Nucleus accumbens (tissue), 56 donors: ENCODE measurements at places on chromosomes 6 and 20.
A peak's percentile ranks its signal among the peaks of the same experiment; 100 is the strongest.

- no peak for DNase-seq
Observed at GRCh38 chr6:161683400-161683799, 409.5 kb upstream of the AGPAT4 start.

DNA sequence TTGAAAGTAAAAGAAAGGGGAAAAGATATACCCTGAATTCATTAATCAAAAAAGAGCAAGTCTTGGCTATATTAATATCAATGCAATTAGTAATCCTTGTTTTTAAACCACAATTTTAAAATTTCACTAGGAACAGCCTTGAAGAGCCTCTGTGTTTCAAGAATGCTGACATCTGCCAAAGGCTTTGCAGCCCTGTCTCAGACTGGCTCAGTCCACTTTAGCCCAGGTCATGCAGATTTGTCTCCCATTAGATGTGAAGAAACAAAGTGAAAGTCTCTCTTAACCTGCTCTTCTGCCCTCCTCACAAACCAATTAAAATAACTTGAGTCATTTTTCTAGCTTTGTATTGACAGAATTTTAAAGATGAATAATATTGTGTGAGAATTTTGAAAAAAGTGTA is 102.7 kb upstream of the CARMIL1 start:
- no peak for DNase-seq

- DNase-seq: no peak
Observed at GRCh38 chr6:149487316-149487715, 2.5 kb upstream of the ZC3H12D start.

GRCh38 chr20:49140411-49140810 is 47.7 kb downstream of the STAU1 start:
- DNase-seq: no peak

GRCh38 chr6:150279533-150279932 is 89.3 kb upstream of the IYD start:
- DNase-seq: no peak

- no peak for DNase-seq
Observed at GRCh38 chr6:42302411-42302810, 84.8 kb upstream of the MRPS10 start.

DNA sequence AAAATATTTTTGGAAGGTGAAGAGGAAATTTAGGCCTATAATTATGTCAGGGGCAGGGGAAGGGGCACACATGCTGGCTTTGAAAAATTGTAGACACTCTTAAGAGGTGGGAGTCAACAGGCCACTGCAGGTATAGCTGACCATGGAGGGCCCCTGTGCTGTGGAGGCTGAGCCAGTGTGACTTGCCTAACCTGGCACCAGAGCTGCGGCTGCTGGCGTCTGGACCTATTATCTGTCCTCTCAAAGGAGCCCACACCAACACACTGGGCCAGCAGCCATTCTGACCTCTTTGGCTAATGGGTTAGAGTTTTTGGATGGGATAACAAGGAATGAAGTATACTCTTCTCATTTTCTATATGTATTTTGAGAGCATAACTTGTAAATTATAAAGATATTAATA is 4.5 kb downstream of the GID8 start:
- DNase-seq: no peak

GRCh38 chr6:45732731-45733130 is 282.9 kb downstream of the CLIC5 start:
- no peak for DNase-seq

DNA sequence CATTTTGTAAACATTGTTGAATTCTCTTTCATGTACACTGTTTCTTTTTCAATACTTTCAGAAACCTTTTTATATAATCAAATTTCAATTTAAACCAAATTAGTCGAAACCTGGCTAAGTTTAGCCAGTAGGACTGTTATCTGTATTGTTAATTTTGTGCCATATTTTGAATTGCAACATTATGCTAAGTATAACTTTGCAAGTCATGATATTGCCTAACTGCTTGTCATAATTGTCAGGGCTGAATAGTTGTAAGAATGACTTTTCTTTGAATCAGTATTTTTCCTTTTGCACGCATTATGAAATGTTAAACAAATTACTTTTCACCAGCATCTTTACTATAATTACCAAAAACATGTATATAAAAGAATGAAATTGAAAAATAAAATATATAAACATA is 82.7 kb downstream of the SAMD3 start:
- no peak for DNase-seq

DNA sequence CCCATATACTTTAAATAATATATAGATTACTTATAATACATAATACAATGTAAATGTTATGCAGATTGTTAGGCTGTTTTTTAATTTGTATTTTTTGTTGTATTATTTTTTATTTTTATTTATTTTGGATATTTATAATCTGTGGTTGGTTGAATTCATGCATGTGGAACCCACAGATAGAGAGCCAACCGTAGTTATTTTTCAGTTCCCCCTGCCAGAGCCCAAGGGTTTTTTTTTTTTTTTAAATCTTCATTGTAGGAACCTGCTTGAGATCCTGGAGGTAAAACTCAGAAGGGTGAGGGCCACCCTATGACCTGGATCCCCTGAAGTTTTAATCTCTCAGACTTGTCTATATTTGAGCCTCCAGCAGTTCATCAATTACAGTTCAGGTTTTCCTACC is 133.2 kb downstream of the B3GAT2 start:
- DNase-seq: no peak

DNA sequence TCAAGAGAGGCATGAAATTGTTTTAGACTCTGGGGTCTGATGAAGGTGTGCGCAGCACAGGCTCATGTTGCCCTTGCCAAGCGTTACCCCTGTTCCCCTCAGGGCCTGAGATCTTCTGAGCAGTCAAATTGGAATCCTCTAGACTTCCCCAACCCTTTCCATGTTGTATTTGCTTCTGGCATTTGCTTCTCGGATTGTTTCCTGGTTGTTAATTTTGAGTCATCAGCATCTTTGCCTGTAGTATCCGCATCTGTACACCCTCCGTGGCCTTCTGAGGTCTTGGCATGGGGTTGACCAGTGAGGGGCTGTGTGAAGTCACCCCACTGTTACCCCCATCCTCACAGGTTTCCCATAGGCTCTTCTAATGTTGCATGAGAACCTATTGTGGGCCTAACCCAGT is 40.9 kb downstream of the SLC24A3 start:
- DNase-seq: no peak

DNA sequence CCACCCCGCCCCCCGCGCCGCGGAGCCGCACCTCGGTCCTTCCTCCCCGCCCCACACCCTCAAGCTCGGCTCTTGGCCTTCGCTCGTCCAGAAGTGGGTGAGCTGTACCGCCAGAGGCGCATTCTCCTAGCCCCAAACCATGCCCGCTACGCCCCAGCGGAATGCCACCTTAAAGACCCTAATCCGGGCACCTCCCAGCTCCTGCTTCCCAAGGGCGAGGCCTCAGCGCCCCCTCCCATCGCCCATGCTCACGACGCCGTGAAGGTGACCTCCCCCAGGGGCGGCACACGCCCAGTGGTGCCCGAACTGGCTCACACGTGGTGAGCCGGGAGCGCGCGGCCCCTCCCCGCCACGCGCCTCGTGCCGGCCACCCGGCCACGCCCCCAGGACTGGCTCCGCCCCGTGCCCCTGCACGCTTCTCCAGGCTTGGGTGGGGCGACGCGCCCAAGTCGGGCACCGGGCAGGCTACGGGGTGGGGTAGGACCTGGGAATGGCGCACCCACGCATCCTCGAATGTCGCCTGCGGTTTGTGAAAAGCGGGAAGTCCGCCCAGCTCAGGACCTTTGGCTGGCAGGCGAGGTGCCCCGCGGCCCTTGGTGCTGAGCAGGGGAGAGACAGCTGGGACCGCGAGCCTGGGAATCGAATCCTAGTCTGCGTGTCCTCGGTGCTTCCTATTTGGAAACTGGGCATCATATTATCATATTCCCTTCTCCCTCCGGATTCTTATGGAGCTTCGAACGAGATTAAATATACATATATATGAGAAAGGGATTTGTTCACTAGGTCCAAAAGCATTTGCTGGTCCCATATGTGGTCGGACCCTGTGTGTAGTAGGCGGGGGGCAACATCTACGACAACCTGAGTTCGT is 941 bp upstream of the SOX12 start:
- DNase-seq: peak; percentile 60

DNA sequence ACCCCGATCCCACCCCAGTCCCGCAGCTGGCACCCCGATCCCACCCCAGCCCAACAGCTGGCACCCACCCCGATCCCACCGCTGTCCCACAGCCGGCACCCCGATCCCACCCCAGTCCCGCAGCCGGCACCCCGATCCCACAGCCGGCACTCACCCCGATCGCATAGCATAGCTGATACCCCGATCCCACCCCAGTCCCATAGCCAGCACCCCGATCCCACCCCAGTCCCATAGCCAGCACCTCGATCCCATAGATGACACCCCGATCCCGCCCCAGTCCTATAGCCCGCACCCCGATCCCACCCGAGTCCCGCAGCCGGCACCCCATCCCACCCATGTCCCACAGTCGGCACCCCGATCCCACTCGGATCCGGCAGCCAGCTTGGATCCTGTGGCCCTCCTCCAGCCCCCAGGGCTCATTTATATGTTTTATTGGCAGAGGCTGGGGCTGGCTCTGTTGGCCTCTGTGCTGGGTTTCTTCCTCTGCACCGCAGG is 897 bp upstream of the GMEB2 start:
- DNase-seq: no peak

DNA sequence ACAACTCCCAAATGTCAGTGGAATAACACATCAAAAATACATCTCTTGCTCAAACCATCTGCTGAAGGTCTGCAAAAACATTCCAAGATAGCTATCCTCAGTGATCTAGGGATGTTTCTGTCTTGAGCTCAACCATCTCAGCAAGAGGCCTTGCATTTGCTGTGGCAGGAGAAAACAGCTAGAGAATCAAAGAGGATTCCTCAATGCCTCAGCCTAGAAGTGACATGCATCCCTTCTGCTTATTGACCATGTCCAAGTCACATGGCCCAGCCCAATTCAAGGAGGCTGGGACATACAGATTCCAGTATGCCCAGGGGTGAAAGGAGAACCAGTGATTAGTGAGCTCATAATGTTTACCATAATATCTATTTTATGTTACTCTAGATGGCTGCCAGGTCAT is 269.5 kb downstream of the PLCB1 start:
- DNase-seq: no peak

GRCh38 chr6:13908955-13909381 is 15.8 kb upstream of the RNF182 start:
- no peak for DNase-seq

GRCh38 chr20:39112178-39112743 is 150.1 kb downstream of the DHX35 start:
- no peak for DNase-seq

DNA sequence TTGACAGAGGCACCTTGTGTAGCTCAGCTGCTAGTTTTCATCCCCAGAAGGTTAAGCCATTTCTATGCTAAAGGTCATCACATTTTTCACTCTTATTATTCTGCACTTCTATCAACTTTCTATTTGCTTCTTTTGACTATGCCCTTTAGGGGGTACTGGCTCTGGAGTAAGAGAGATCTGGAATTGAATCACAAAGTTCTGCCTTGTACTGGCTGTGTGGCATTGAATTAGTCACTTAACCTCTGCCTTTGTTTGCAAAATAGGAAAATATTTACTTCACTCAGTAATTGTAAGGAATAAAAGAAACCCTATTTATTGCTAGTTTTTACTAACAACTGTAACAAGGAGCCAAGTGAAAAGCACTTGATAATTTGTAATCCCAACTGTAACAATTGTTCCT is 56.8 kb upstream of the MTRF1L start:
- DNase-seq: no peak

DNA sequence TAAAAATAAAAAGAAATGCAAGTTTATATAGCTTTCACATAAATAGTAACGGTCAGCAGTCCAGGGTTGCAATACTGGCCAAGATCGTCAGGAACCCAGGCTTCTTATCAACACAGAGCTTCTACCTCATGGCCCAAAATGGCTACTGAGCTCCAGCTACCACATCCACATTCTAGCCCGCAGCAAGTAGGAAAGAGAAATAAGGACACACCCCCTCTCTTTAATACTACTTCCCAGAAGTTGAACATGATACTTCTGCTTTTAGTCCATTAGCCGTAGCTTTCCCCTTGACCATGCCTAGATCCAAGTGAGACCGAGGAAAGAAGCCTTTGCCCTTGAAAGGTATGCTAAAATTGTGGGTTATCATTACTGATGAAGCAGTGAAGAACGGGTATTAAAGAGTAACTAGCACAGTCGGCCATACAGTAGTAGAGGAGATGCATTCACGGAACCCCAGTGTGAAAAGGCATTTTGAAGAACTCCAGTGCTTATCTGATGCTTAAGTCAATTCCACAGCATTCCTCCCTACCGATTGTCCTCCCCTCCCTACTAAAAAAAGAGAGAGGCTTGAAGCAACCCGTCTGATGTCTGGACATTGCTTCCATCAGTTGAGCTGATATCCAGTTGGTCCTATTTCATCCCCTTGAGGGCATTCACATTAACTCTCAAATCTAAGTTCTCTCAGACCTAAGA is 226.9 kb upstream of the RREB1 start:
- DNase-seq: no peak

- DNase-seq: no peak
Observed at GRCh38 chr6:104239971-104240370, 619.7 kb downstream of the HACE1 start.

GRCh38 chr6:7112741-7113313 is 5.1 kb downstream of the RREB1 start:
- no peak for DNase-seq

DNA sequence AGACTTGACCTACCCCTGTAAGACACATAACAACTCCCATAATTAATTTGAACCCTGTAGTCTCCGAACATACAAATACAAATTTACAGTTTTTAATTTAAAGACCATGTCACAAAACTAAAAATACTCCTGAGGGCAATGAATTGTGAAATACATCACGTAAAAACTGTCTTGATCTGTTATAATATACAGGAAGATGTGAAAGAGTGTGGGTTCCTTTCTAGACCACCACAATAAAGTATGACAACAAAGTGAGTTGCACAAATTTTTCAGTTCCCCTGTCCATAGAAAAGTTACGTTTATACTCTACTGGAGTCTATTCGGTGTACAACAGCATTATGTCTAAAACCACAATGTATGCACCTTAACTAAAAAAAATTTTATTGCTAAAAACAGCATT is 11.0 kb upstream of the BLOC1S5 start:
- DNase-seq: no peak

DNA sequence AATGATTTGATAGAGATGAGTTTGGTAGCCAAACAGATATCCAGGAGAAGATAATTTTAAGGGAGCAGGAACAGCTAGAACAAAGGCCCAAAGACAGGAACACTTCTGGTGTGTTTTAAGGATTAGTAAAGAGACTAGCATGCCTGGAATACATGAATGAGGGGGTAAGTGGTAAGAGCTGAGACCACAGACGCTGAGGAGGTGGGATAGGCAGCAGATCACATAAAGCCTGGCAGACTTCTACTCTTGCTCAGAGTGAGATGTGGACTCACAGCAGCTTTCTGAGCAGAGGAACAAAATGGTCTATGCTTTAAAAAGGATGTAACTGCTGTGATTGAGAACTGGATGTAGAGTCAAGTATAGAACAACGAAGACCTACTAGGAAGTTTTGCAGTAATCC is 100.1 kb downstream of the EPHA7 start:
- no peak for DNase-seq

GRCh38 chr6:112100561-112100960 is 13.2 kb downstream of the FAM229B start:
- no peak for DNase-seq
